ENCODE measurements at places on chromosomes 7 and 10.

DNA sequence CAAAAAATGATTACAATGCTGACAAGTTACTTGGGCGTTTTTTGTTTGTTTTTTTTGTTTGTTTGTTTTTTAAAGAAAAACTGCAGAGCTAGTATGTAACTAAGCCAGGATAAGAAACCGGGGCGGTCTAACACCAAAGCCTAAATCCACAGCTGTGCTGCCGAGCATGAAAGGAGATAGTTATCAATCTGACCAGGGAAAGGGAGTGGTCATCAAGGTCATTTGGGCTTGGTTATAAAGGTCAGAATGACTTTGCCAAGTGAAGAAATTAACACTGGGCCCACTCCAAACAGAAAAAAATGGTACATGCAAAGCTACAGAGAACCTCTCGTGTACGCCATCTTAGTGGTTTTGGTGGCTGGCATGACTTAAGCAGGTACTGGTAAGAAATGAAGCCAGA, 104.7 kb downstream of the SRPK2 start:
- DNase-seq: no peak

DNA sequence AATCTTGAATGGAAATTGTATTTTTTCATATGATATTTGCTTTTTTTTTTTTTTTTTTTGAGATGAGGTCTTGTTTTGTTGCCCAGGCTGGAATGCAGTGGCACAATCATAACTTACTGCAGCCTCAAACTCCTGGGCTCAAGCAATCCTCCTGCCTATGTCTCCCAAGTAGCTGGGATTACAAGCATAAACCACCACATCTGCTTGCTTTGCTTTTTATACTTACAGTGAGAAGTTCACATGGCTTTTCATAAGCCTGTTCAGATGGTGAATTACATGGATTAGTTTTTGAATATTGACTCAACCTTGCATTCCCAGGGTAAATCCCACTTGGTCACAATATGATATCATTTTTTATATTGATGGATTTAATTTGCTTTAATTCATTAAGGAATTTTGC, 22.0 kb downstream of the LRRD1 start:
- no peak for DNase-seq

GRCh38 chr10:122347170-122347841, 27.2 kb upstream of the PLEKHA1 start:
- DNase-seq: no peak

DNA sequence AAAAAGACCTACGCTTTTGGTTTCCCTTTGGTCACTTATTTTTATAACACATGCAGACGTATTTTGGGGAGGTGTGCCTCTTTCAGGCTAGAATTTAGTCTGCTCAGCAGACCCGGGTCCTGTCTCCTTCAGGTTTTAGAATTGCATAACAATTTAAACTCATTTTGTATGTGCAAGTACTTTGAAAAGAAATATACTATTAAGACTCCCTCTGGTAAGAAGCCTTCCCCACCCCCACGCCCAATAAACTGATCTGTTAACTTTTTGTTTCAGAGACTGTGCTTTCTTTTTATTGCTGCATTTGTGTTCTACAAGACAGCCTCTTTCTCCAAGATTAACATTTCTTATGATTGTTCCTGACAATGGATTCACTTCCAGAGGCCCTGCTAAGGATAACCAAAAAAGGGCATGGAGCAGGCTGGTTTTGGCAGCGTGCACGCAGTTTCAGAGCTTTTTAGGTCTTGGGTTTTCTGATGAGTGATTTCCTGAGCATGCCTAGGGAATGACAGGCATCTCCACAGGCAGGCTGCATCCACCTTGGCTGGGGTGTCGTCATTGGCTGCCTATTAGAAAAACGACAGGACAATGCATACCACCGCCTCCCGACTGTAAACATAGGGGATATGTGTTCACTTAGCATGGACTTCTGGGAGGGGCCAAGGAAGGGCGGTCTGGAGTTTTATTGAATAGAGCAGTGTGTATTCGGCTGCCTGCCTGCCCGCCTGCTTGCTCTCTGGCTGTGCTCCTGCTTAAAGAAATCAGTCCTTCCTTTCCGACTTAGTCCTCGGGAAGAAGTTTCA, at the start of gene CALD1:
CALD1 (plus strand) TSS at position 694 of the 800 bp plus-strand sequence. CDS start 88,100 bp downstream, outside the sequence.
- peak; percentile 61 for DNase-seq

DNA sequence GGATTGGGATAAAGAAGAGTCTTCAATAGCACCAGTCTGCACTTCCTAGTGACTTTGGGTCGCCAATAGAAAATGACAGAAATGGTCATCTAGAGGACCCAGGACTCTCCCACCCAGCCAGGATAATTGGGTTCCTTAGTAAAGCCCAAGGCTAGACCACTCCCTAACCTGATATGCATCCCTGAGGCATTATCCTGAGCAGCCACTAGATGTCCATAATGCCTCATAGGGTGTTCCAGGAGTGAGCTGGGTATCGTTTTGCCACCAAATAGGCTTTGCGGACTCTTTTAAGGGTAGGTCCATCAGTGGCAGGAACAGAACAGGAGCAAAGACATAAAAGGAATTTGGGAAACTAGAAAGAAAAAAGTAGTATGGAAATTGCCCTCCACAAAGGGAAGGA, 4.5 kb upstream of the LRRC4 start:
- peak; percentile 33 for DNase-seq

DNA sequence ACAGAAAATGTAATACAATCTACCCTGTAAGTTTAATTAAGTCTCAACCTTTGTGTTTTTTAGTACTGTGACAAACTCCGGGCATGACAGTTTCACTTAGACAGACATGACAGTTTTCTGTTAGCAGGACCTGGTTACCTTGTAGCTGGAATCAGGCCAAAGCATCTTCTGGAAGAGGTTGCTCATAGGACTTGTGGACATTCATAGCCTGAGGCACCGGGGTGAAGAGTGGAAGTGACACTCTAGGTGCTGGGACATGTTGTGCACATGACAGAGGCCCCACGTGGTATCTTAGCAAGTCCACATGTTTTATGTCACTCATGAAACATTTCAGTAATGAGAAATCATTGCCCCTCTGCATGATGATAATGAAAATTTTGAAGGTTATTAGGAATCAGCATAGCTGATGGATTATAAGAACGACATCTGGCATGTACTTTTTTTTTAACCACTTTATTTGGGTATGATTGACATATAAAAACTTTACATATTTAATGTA, 441.4 kb downstream of the CNTNAP2 start:
- no peak for DNase-seq

DNA sequence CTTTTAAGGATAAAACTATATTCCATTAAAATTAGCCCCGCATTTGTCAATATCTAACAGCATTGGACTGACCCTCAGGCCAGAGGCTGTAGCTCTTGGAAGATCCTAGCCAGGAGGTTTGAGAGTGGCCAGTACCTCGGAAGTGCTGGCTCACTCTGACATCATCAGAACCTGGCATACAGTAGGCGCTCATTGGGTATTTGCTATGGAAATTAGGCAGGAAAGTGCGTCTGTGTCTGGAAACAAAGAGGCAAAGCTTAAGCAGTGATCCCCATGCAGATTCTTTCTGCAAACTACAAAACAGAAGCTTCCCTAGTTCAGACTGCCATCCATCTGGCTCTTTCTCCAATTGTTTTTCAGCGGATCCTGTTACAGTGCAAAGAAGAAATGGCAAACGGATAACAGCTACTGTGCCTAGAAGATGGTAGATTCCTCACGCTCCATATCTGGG, 1.7 kb upstream of the PRKCQ start:
- no peak for DNase-seq

DNA sequence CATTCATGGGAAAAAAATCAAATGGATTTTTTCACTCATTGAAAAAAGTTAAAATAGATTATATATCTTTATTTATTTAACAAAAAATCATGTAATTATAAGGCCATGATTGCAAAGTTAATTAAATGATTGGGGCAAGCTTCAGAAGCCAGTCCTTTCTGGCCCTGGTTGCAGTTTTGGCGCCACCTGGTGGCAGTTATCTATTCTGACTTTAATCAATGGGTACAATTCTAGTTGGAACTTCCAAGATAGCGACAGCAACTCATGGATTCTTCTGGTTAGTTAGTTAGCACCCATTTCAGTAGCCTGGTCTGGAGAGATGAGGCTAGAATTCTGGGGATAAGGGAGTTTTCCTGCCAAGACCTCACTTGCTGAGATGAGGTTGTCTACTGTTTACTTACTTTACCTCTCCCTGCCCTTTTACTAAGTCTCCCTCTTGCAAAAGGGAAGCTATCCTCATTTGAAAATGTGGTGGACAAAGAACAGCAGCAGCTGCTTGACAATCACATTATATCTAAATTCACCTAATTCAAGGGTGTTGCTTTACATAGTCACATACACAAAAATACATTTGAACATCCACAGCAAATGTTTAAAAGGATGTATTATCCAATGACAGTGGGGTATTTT, 42.3 kb downstream of the NOC3L start:
- peak; percentile 2 for DNase-seq

GRCh38 chr7:92747041-92747835, 89.1 kb downstream of the CDK6 start:
- DNase-seq: no peak

GRCh38 chr10:49642311-49642710, 28.5 kb downstream of the CHAT start:
- DNase-seq: no peak
